ENCODE measurements at places on chromosomes 1 and 21. TPM values are rescaled to one million over a fixed set of nuclear protein-coding genes. Genes with fewer than 3 reads are reported as not detected.
A peak's percentile ranks its signal among the peaks of the same experiment; 100 is the strongest.

- no peak for DNase-seq
Measured at GRCh38 chr1:147514233-147514632, 27.1 kb upstream of the BCL9 start.

- DNase-seq, result peak; percentile 19
Measured at GRCh38 chr1:204520834-204521709, 4.9 kb downstream of the MDM4 start.

GRCh38 chr1:174703309-174703708, 255.5 kb downstream of the GPR52 start:
- DNase-seq, result no peak

GRCh38 chr1:42179275-42179674, 14.7 kb upstream of the GUCA2A start:
- peak; percentile 94 for DNase-seq

DNA sequence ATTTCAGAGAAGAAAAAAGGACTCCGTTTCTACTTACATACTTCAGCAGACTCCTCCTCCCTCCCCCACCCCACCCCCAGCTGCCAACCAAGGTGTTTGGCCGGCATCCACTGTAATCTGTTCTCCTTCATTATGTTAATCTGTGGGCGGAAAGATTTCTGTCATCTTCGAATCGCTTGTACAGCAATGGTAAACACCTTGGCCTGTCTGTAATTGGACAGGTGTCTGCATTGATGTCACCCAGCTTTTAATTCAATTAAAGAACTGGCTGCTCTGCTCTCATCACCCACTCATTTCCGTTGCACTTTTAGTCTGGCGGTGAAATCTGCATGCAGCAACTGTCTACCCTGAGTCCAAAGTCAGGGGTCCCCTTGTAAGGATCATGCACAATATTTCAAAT, 368.6 kb downstream of the USH2A start:
- DNase-seq, result no peak

DNA sequence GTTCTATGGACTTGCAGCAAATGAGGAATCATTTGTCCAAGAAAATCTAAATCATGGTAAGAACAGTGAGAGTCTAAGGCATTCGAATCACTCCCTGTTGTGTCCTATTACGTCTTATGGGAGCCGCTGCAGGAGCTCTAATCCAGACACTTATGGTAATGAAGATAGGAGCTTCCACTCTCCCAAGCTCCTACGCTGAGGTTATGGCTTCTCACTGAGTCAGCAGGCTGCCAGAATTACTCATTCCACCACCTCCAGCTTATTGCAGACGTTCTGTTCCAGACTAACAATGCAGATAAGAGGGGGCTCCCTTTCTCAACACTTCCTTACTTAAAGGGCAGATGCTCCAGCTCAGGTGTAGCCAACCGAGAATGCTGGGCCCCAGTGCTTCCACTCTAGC, 212.6 kb downstream of the GREM2 start:
- peak; percentile 91 for DNase-seq

DNA sequence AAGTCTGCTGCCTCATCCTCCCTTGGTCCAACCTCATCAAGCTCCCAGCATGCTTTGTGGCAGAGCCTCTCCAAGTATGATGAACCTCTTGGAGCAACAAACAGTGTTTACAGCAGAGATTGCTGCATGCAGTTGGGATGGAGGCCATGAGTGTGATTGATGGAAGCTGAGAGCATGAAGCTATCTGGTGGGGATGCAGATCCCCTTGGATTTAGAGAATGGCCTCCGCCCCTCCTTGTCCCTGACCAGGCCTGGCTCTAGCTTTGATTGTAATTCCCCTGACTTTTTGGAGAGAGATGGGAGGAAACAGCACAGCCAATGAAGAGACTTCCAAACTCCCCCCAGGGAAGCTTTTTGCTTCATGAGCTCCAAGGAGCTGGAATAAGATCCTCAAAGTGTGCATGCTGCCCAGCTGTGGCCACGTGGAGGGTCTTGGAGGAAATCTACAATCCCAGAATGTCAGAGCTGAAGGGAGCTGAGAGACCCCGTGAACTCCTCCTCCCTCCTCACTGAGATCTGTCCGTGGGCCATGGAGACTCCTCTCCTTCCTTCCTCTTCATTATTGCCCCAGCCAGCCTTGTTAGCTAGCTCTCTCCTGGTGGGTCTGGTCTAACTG, 165.3 kb upstream of the USP24 start:
- DNase-seq, result peak; percentile 26

DNA sequence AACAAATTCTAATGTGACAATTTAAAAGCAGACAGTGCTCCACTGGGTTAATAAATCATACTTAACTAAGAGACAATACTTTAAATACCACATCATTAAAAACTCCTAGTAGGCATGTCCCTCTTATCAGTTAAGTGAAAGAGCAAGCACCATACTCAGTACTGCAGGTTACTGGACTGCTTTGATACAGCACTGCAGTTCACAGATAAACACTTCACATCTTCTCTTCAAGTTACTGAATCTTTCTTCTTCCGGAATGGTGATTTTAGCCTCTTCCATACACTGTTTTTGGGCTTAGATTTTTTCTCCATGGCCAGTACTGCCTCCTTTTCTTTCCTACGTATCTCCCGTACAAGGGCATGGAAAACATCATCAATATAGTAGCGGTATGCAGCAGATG, 11.0 kb downstream of the RIT1 start:
- DNase-seq, result no peak

DPT gene
- total RNA-seq, result 8.8 TPM

ZNF593OS gene
- not detected for total RNA-seq

OR2M3 gene
- not detected for total RNA-seq
